Activated CD4-positive, alpha-beta T cell treated with anti-CD3 and anti-CD28 coated beads, Interleukin-2, amount 50 U/mL, for 1 hour (primary cell): ENCODE measurements at places on chromosomes 5 and 9.

GRCh38 chr5:124705577-124705976 is 40.9 kb downstream of the ZNF608 start:
- no peak for DNase-seq

DNA sequence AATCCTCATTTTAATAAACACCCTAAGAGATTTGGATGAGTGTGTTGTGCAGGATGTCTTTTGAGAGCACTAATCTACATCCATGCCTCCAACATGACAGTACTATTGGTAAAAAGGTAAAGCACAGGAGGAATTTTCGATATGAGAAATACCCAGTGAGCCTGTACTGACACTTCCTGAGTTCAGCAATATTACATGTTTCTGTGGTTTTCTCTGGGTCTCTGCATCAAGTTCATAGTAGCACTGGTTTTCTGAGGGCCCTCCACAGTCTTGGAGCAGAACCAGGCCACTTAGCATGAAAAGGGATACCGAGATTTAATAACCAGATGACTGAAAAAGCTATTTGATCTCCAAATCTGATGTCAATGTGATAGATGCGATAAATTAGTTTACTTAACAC is 524.1 kb downstream of the TMEM38B start:
- DNase-seq = no peak

GRCh38 chr5:36743891-36744772 is 132.4 kb upstream of the NIPBL start:
- DNase-seq = no peak

- no peak for DNase-seq
Measured at GRCh38 chr9:74317235-74317634, 179.9 kb upstream of the RORB start.

DNA sequence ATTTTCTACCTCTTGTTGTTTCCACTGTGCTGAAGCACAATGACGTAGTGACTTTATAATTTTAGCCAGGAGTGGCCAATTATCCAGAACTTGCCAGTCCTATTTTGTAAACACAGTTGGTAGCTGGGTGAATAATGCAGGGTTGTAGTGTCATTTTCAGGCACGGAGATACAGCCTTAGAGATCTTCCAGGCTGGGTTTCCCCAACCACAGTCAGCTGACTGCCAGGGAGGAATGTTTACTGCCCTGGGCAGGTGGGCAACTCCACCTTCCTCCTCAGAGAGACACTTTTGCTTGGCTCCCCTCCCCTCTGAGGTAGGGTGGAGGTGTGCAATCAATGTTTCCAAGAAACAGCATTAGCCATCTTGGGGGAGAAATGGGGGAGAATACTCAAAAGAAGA is 228.1 kb upstream of the NR4A3 start:
- DNase-seq = no peak

DNA sequence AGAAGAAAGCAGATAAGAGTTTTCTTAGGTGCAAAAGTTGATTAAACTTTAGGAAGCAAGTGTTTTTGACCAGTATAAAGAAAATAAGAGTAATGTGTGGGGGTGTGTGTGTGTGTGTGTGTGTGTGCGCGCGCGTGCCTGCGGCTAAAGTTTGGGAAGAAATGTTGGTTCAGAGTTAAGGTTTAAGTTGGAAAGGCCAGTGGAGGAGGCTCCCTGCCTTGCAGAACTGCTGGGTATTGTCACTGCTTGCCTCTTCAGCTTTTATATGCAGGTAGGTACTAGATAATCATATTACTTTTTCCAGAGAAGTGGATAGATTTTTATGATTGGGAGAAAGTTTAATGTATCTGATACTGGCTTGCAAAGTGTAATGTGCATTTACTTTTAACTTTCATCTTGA is 2.0 kb downstream of the PIK3R1 start:
- no peak for DNase-seq

DNA sequence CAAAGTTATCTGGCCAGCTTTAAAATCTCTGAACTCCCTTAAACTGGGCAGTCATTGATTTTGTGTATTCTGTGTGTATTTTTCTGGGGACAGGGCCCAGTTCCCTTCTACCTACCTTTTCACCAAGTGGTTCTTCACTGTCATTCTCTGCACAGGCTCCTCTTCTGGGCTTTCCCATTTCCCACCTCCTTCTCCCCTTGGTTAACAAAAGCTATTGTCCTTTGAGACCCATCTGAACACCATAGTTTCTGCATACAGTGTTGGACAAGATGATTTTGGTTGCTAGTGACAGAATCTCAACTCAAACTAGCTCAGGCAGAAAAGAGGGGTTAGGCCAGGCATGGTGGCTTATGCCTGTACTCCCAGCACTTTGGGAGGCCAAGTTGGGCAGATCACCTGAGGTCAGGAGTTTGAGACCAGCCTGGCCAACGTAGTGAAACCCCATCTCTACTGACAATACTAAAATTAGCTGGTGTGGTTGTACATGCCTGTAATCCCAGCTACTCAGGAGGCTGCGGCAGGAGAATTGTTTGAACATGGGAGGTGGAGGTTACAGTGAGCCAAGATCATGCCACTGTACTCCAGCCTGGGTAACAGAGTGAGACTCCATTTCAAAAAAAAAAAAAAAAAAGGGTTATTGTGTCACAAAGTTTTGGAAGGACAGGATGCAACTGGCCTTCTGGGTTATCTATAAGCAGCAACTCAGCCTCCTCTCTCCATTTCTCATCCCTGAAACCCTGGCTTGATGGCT is 31.0 kb upstream of the ANKRD34B start:
- no peak for DNase-seq

DNA sequence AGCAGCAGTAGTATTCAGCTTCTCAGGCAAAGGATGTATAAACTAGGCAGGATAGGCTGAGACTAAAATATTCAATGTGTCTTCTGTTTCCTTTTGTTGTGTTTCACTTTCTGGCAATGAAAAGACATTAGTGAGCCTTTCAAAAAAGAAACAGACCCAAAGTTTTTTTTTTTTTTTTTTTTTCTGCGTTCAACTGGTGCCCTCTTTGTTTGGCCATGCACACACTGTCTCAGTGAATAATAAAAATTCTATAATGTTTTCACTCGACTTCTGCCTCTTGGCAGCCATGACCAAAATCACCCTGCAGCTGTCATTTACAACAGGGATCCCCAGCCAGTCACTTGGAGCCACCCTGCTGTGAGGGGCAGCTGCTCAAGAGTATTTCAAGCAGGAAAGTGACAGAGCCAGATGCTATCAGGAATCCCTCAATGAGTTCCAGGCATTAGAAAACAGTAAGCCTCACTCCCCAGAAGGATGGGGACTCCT is 44.0 kb upstream of the MAN2A1 start:
- DNase-seq = no peak

- DNase-seq = no peak
Measured at GRCh38 chr9:114656301-114656700, 1.3 kb downstream of the TEX53 start.

DNA sequence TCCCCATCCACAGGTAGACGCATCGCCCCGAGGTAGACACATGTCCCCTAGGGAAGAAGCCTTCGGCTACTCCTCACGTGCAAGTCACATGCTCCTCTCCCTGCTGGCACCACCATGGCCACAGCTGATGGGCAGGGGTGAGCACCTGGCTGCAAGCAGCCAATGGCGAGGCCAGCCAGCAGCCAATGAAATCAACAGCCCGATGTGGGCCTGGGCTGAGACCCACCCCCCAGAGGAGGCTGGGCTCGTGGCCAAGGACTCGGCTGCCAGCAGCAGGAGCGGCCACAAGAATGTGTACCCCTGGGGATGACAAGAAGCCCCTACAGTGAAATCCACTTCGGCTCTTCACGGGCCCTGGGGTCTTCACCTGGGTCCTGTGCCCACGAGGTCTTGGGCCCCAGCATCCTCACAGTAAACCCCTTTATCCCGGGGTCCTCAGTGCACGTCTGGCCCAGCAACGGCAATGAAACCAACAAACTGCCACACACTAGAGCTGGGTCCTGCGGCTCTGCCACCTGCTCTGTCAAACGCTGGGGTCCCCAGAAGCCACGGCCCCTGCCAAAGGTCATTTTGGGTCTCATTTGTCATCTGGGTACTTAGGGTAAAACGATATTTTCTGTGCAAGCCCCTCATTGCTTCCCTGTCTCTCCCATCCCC is 22.1 kb upstream of the PTGES start:
- DNase-seq = no peak

DNA sequence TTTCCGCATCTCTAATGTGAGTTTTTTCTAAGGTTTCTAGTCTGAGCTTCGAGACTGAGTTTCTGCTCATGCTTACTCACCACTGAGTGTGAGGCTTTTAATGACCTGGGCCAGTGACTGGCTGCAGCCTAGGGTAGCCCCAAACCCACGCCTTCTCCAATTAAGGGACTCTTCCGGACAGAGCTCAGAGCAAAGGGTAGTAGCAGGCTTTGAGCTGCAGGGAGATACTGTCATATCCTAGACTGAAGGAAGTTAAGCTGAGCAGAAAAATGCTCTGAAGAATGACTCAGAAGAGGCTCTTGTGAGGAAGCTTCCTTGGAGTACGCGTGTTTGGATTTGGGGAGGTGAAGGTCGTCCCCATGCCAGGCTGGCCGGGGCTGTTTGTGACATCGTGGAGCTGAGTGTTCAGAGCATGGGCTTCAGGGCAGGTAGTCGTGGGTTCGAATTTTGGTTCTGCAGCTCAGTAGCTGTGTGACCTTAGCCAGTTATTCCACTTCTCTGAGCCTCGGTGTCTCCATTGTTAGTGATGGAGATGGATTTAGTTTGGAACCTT is 3.5 kb downstream of the USP20 start:
- no peak for DNase-seq

DNA sequence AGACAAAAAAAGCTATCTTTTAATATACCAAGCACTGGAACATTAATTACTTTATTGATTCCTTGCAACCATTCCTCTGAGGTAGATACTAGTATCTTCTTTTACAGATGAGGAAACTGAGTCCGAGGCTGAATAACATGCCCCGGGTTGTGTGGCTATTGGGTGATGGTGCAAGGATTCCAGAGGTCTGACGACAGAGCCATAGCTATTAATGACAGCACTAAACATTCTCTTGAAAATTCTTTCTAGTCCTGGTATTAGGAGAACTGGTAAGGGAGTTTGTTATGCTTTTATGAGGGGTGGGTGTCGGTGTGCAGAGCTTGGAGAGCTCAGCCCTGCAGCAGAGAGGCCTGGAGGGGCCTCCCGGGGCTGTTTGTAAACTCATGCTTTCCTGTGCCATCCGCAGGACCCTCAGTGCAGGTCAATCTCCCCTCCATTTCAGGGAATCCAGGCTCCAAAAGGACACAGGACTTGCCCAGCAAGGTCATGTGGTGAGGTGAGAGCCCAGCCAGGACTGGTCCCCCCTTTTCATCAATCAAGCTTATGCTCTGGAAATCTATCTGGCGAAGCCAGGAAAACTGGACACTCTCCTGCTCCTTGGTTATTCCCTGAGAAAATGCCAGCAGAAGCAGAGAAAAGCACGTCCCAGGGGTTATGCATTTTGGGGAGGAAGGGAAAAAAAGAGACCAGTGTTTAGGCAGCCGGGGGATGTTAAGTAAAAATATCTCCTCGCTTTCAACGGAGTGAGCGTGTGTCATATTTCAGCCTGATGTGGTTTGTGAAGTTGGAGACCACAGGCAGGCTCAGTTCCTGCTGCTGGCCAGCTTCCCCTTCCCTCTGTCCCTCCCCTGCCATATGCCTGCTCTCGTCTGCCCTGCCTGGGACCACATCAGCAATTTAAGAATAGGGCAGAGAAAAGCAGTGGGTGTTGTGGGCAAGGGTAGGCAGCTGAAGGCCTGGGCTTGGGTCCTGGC is 3.7 kb downstream of the GSN start:
- DNase-seq = no peak

- no peak for DNase-seq
Measured at GRCh38 chr9:87513161-87513560, 15.5 kb downstream of the DAPK1 start.

DNA sequence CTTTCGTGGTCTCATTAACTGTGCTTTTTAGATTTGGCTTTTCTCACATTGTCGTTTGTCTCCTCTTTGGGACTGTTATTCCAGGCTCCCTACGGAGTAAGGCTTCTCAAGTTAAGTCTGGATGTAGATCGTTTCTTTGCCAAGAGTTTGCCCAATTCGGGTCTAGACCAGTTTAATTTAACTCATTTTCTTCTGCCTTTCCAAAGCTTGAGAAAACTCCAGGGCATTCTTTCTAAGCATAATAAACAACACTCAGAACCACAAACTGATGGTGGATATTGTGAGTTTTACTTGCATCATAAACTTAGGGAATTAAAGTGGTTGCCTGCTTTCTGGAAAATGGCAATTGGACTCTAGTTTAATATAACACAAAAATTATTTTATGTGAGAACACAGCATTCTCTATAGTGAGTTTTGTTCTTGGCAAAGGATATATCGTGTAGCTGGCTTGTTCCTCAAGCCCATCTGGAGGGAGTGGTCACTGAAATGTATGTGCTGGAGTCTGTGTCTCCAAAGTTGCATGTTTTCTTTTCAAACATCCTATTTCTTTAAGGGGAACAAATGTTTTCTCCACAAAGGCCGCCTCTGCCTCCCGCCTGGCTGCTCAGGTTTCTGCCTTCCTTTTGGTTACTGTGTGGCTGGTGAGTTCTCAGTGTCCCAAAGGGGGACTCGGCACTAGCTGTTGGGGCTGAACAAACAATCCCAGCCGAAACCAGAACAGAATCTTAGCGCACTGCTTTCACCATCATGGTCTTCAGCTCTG is 211.3 kb upstream of the FBN2 start:
- DNase-seq = no peak

DNA sequence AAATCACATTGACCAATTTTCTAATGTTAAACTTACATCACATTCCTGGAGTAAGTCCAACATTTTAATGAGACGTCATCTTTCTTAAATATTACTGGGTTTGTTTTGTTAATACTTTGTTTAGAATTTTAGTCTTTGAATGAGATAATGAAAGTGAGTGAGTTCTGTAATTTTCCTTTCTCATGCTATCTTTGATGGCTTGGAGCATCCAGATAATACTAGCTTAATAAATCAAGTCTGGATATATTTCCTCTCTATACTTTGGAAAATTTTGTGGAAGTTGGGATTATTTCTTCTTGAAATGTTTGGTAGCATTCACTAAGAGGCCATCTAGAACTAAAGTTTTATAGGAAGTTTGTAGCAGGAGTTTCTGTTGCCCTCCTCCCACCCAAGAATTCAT is 90.8 kb upstream of the IL7R start:
- DNase-seq = no peak

GRCh38 chr9:25505644-25506043 is 172.6 kb downstream of the TUSC1 start:
- no peak for DNase-seq

DNA sequence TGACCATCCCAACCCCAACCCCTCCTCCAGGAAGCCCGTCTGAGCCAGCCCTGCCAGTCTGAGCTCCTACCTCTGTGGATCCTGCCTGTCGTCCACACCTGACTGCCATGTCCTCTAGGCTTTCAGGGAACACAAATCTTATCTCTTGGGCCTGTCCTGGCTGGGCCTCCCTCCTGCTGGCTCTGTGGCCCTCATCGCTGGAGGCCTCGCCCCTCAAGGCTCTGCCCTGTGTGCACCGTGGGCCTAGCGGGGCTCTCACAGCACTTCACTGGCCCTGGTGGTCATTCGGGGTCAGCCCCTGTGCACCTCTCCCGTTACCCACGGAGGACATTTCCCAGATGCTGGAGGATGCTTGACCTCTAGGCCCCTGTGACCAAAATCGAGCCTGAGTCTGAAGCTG is 133.3 kb downstream of the RXRA start:
- no peak for DNase-seq

GRCh38 chr5:175347027-175347426 is 97.0 kb downstream of the DRD1 start:
- DNase-seq = no peak
